Kidney (tissue), 22 donors: ENCODE measurements at places on chromosomes 7 and 10.

DNA sequence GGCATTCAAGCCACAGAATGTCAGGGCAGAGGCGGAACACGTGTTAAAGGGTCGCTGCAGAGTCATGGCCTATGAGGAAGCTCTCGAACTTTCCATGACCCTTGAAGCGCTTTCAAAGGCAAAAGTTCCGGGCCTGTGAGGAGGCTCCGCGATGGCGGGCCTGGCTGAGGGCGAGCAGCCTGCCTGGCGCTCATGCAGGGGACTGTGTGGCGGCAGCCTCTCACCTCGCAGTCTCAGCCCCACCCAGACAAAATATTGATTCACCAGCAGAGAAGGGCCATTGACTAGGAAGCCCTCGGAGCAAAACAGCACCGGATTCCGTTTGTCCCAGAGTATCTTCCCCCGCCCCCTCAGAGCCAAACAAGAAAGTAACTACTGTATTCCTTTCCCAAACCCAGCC lies 12.8 kb upstream of the CNNM1 start:
- no peak for DNase-seq

DNA sequence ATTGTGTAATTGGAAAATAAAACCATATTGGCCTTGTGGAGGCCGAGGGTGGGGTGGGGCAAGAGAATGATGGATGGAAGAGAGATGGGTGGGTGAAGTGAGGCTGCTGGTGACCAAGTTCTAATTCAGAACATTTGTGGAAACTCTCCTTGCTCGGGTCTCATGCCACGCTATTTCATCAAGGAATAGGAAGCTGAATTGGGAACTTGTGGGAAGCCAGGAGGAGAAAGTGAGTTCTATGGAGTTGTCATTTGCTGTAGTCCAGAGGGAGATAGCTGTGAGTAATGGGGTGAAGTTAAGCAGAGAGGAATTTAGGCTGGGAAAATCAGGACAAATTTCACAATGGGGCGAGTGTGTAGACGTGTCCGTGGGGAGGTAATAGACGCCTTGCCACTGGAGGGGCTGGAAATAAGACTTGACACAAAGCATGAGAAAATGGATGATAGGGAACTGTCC lies 339.2 kb downstream of the LRMDA start:
- no peak for DNase-seq

DNA sequence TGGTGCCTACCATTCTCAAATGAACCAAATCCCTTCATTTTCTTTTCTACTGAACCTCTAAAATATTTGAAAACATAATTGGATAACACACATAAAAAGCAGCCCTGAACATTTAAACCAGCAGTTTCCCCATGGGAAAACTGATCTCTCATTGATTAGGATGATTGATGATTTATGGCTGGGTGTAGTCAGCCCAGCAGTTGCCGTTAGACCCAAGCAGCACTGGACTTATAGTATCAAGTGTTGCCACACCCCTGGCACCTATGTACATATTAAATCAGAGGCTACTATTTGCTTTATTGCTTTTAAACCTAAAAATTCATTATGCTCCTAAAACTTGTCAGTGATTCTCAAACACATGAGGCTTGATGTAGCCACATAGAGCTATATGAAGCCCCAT lies 20.2 kb upstream of the SLC25A13 start:
- no peak for DNase-seq

DNA sequence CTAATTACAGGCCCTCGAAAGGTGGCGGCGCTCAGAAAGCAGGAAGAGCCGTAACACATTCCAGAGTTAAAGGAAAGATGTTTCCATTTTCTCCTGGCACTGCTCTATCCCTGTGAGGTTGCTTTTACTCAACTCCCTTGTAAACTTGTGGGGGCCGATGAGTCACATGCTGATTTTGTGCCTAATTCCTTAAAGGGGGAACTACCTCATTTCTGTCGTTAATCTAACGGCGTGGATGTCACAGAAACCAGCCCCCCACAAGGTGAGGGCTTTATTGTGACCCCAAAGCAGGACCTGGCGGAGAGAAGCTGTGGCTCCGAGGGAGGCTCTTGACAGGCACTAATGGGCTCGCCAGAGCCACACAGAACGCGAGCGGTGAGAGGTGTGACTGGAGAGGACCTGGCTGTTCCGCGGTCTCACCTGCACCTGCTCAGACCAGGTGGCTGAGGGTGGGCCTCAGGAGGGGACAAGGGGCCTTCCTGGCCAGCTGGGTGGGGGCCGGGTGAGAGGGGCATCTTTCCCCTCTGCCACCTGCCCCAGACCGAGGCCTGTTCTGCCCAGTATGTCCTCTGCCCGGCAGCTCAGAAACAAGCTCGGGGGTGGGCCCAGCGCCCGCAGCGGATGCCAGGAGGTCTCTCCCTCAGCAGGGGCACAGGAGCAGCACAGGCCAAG lies 50.9 kb downstream of the CALML3 start:
- DNase-seq = peak; percentile 62

DNA sequence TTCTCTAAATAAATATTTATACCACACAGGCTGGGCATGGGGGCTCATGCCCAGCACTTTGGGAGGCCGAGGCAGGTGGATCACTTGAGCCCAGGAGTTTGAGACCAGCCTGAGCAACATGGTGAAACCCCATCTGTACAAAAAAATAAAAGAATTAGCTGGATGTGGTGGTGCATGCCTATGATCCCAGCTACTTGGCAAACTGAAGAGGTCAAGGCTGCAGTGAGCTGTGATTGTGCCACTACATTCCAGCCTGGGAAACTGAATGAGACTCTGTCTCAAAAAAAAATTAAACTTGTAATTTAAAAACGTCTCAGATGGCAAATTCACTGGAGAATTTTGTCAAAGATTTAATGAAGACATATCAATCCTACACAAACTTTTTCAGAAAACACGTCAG lies 277.6 kb upstream of the BMPER start:
- no peak for DNase-seq

- DNase-seq = no peak
Measured at GRCh38 chr7:55520426-55521140, 51.7 kb downstream of the VOPP1 start.

GRCh38 chr10:21340331-21340730 lies 185.2 kb downstream of the SKIDA1 start:
- DNase-seq = no peak

- DNase-seq = no peak
Measured at GRCh38 chr10:88205842-88206446, 342.5 kb downstream of the PTEN start.

- no peak for DNase-seq
Measured at GRCh38 chr10:132148261-132149251, 38.2 kb upstream of the DPYSL4 start.

DNA sequence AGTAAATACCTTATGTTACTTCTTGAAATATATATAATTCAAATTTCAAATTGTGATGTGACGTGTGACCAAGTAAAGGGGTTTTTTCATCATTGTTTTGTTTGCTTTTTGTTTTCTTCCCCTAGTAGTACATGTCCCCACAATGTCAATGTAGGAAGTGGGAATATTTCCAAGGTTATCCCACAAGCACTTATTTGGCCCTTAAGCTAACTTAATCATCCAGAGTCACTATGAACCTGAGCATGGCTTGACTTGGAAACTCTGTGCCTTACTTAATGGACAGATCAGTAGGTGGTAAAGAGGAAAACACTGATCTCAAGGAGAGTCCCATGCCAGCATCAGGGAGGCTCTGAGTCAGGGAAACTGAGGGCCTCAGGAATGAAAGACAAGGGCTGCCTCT lies 569.3 kb upstream of the IGFBP3 start:
- no peak for DNase-seq

- DNase-seq = peak; percentile 94
Measured at GRCh38 chr10:97713339-97713825, at the start of gene MARVELD1. TSS of gene MARVELD1 (plus strand) at chr10:97713730. CDS start at chr10:97713877, 147 bp downstream.

GRCh38 chr10:7802606-7803005 lies 14.6 kb downstream of the ATP5F1C start:
- no peak for DNase-seq

GRCh38 chr7:41416208-41416595 lies 286.7 kb downstream of the INHBA start:
- no peak for DNase-seq

- DNase-seq = no peak
Measured at GRCh38 chr7:66642932-66643331, 14.3 kb downstream of the KCTD7 start.
